CD4-positive, alpha-beta T cell (primary cell): ENCODE measurements at places on chromosomes 1 and 21.
A peak's percentile ranks its signal among the peaks of the same experiment; 100 is the strongest.

- H3K27me3 ChIP-seq, result no peaks in the 10 kb centered on the region
- no peaks in the 10 kb centered on the region for H3K4me1 ChIP-seq
- no peak for DNase-seq
- no peak overlapping the region for H3K4me3 ChIP-seq
- no peak overlapping the region for H3K27ac ChIP-seq
Observed at GRCh38 chr1:73914951-73915350, 283.0 kb downstream of the LRRIQ3 start.

DNA sequence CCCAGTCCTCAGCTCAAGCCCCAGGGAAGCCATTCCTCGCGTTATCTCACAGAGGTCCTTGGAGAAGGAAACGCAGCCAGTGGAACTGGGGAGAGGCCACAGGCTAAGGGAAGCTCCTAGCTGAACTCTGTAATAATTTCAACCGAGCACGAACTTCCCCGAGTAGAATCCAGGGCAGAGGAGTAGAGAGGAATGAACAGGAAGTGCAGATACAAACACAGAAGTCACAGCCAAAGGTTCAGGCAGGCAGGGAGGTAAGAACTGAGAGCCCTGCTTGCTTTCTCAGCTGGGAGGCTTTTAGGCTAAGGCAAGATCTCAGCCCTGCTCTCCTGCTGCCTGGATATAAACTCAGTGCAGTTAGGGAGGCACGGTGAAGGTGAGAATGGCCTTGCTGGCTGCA, 23.7 kb downstream of the WARS2 start:
- H3K4me1 ChIP-seq, result no peaks in the 10 kb centered on the region
- no peaks in the 10 kb centered on the region for H3K27me3 ChIP-seq
- DNase-seq, result no peak
- no peaks in the 10 kb centered on the region for H3K36me3 ChIP-seq
- H3K4me3 ChIP-seq, result no peak overlapping the region

- H3K4me1 ChIP-seq, result no peaks in the 10 kb centered on the region
- H3K27me3 ChIP-seq, result no peaks in the 10 kb centered on the region
- H3K36me3 ChIP-seq, result no peaks in the 10 kb centered on the region
- H3K4me3 ChIP-seq, result no peak overlapping the region
- no peak for DNase-seq
Observed at GRCh38 chr1:246418565-246419312, 88.3 kb downstream of the SMYD3 start.

GRCh38 chr21:28454564-28455252, 538.0 kb downstream of the LTN1 start:
- no peak overlapping the region for H3K4me3 ChIP-seq
- no peak overlapping the region for H3K27ac ChIP-seq
- no peaks in the 10 kb centered on the region for H3K4me1 ChIP-seq
- no peaks in the 10 kb centered on the region for H3K27me3 ChIP-seq
- no peaks in the 10 kb centered on the region for H3K36me3 ChIP-seq

GRCh38 chr1:41936107-41936506, 17.4 kb upstream of the HIVEP3 start:
- H3K27ac ChIP-seq, result no peak overlapping the region
- no peaks in the 10 kb centered on the region for H3K4me1 ChIP-seq
- H3K4me3 ChIP-seq, result no peak overlapping the region
- H3K36me3 ChIP-seq, result no peaks in the 10 kb centered on the region
- no peaks in the 10 kb centered on the region for H3K27me3 ChIP-seq

- DNase-seq, result no peak
- H3K4me3 ChIP-seq, result no peak overlapping the region
- H3K4me1 ChIP-seq, result no peaks in the 10 kb centered on the region
- no peak overlapping the region for H3K27ac ChIP-seq
Observed at GRCh38 chr1:57024855-57025254, 59.0 kb upstream of the C8B start.

DNA sequence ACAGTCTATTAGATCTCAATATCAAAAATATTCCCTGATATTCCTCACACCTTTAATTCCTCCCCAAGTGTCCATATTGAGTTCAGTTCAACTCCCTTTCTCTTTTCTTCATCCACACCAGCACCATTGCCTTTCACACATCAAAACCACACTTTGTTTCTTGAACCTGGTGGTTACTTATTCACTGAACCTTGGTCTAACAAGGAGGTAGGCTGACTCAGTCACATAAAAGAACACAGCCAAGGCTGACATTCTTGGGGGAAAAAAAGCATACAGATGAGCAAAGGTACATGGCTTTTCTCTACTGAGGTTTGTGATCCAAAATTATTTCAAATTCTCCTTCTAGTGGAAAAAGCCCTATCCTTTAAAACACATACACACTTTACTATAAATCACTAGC, 131.7 kb upstream of the USH2A start:
- no peaks in the 10 kb centered on the region for H3K36me3 ChIP-seq
- H3K4me1 ChIP-seq, result no peaks in the 10 kb centered on the region
- no peak overlapping the region for H3K4me3 ChIP-seq
- no peak overlapping the region for H3K27ac ChIP-seq
- no peaks in the 10 kb centered on the region for H3K27me3 ChIP-seq

DNA sequence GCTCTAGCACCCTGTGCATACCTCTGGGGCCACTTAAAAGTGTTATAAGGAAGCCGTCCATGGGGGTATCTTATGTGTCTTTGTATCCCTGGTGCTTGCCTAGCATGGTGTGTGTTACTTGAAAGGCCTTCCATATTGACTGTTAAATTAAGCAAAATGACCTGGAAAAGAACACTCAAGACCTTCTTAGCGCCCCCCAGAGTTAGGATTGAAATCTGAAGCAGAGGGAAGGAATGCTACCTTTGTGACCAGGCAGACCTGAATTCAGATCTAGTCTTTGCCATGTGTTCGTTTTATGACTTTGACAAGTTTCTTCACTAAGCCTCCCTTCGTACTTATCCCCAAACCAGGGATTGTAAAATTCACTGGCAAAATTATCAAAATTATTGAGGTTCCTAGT, 59.9 kb downstream of the SLC22A15 start:
- H3K27ac ChIP-seq, result no peak overlapping the region
- no peak for DNase-seq
- no peaks in the 10 kb centered on the region for H3K36me3 ChIP-seq

- H3K4me1 ChIP-seq, result no peaks in the 10 kb centered on the region
- no peaks in the 10 kb centered on the region for H3K27me3 ChIP-seq
- no peak overlapping the region for H3K27ac ChIP-seq
- no peaks in the 10 kb centered on the region for H3K36me3 ChIP-seq
- no peak overlapping the region for H3K4me3 ChIP-seq
Observed at GRCh38 chr1:177571076-177571475, 398.8 kb downstream of the SEC16B start.

DNA sequence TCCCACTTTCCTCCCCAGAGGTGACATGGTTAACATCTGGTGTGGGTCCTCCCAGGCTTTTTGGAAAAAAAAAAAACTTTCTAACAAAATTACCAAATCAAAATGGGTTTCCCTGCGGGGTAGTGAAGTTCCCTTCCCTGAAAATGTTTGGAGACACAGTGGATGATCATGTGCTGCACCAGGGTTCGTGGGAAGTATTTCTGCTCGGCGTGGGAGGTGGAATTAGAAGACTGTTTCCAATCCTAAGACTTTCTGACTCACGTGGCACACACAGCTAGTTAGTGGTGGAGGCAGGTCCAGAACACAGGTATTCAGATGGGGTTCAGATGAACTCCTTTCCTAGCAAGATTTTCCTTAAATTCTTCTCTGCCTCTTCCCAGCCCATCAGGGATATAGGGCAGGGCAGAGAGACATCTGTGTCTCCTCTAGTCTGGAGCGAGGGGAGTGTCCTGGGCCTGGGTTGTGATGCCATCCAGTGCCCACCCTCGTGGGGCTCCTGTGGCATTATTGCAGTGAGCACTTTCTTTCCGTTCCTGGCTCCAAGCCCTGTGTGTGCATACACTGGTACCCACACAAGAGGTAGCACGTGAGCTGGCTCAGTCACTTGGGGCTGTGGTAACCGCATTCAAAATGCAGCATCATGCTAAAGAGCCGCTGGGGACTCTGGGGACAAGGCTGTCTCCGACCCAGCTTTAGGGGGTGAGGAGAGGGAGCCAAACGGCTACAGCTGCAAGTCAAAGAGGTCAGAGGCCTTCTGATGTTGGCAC, 27.5 kb downstream of the KCNC4 start:
- no peaks in the 10 kb centered on the region for H3K4me1 ChIP-seq
- H3K27me3 ChIP-seq, result no peaks in the 10 kb centered on the region
- H3K36me3 ChIP-seq, result no peaks in the 10 kb centered on the region
- no peak overlapping the region for H3K4me3 ChIP-seq
- no peak for DNase-seq

- H3K27me3 ChIP-seq, result no peaks in the 10 kb centered on the region
- no peak overlapping the region for H3K4me3 ChIP-seq
- no peaks in the 10 kb centered on the region for H3K4me1 ChIP-seq
- H3K27ac ChIP-seq, result no peak overlapping the region
- H3K36me3 ChIP-seq, result no peaks in the 10 kb centered on the region
- DNase-seq, result no peak
Observed at GRCh38 chr1:118075116-118075515, 109.9 kb downstream of the SPAG17 start.

GRCh38 chr1:224921354-224921753, 8.1 kb upstream of the DNAH14 start:
- H3K36me3 ChIP-seq, result no peaks in the 10 kb centered on the region
- peaks cover 5% of the 10 kb centered on the region for H3K27me3 ChIP-seq
- H3K4me1 ChIP-seq, result no peaks in the 10 kb centered on the region

GRCh38 chr1:225602590-225603206, 50.2 kb downstream of the ENAH start:
- no peaks in the 10 kb centered on the region for H3K36me3 ChIP-seq
- H3K4me3 ChIP-seq, result no peak overlapping the region
- H3K27me3 ChIP-seq, result no peaks in the 10 kb centered on the region

- H3K4me1 ChIP-seq, result peaks cover 9% of the 10 kb centered on the region
- no peaks in the 10 kb centered on the region for H3K27me3 ChIP-seq
- DNase-seq, result no peak
- no peak overlapping the region for H3K4me3 ChIP-seq
- H3K27ac ChIP-seq, result no peak overlapping the region
- no peaks in the 10 kb centered on the region for H3K36me3 ChIP-seq
Observed at GRCh38 chr1:8821084-8821483, 3.6 kb upstream of the RERE start.

- no peaks in the 10 kb centered on the region for H3K27me3 ChIP-seq
- no peaks in the 10 kb centered on the region for H3K4me1 ChIP-seq
Observed at GRCh38 chr21:27756191-27756590, 789.3 kb upstream of the ADAMTS5 start.

- H3K27me3 ChIP-seq, result no peaks in the 10 kb centered on the region
- peak; percentile 26 for DNase-seq
- H3K4me1 ChIP-seq, result peaks cover 25% of the 10 kb centered on the region
- H3K27ac ChIP-seq, result no peak overlapping the region
Observed at GRCh38 chr1:16204634-16205333, 7.7 kb downstream of the ARHGEF19 start.

DNA sequence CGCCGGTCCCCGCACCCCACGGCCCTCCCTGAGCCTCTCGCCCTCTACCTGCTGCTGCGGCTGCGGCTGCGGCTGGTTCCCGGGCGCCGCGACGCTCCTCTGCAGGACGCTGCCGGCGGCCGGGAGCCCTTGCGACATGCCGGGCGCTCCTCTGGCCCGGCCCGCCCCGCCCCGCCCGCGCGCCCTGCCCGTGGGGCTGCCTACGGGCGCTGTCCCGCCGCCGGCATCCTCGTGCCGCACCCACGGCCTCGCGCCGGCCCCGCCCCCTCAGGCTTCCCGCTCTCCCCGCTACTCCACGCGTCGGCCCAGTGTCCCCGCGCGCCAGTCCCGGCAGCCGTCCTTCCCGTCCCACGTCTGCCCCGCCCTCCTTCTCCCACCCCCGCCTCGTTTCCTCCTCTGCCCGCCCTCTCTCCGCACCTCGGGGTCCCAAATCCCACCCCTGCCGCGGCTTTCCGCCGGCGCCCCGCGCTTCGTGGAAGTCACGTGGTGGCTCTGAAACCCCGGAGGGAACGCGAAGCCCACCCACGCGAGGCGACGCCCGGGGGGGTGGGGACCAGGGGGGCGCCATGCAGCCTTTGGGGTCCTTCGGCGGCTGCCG, at the start of gene BATF3:
Gene BATF3 (minus strand): TSS at position 216 of the 598 bp plus-strand sequence. CDS start 78 bp downstream, at position 138.
- no peaks in the 10 kb centered on the region for H3K27me3 ChIP-seq
- H3K4me1 ChIP-seq, result peaks cover 34% of the 10 kb centered on the region
- H3K27ac ChIP-seq, result peak within 1 kb of the TSS; percentile 46
- peak within 1 kb of the TSS; percentile 72 for H3K4me3 ChIP-seq

DNA sequence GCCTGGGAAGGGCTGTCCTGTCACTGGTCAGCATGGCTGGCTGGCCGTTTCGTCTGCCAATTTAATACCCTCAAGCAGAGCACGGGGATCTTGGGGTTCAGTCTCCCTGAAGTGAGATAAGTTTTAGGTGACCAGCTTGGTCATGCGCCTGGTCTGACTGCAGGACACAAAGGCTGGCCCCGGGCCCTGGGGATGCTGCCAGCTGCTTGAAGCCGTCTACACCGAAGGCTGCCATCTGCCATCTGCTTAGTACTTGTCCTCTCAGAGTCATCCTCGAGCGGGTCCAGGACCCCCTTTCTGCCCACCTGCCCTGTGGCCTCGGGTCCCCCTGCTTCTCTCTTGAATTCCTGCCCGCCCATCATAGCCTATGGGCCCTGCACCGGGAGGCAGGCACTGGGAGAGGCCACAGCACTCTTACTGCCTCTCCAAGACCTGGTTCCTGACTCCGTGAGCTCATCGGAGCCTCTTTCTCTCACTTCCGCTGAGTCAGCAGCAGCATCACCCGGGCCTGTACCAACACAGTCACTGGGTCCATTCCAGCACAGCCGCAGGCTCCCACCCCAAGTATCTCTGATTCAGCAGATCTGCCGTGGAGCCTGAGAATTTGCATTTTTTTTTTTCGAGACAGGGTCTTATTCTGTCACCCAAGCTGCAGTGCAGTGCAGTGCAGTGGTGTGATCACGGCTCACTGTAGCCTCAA, 7.0 kb downstream of the FBLIM1 start:
- no peak overlapping the region for H3K27ac ChIP-seq
- H3K4me3 ChIP-seq, result no peak overlapping the region
- peaks cover 11% of the 10 kb centered on the region for H3K27me3 ChIP-seq

DNA sequence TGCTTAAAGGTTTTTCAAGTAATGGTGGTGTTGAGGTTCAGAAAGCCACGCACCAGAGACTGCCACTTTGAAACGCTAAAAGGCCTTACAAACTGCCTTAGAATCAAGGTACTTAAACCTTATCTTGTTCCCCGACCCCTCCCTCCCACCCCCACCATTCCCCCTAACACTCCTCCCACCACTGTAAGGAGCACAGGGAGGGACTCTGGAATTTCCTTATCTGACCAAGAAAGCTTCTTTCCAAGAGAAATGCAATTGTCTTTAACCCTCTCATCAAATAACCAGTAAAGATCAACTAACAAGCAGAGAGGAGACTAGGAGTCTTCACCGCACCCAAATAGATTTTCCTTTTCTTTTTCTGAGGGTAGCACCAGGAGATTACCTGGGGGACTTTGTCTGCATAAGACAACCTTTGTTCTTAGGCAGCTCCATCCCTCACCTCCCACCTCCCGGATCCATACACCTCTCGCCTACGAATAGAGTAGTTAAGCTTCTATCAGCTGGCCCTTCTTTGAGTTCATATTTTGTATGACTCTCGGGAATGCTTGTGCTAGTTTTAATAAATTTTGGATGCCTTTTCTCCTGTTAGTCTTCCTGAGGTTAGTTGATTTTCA, 137.7 kb upstream of the ADGRL2 start:
- no peak overlapping the region for H3K4me3 ChIP-seq
- H3K36me3 ChIP-seq, result no peaks in the 10 kb centered on the region
- no peaks in the 10 kb centered on the region for H3K4me1 ChIP-seq
- no peak overlapping the region for H3K27ac ChIP-seq

- no peak overlapping the region for H3K4me3 ChIP-seq
- H3K27ac ChIP-seq, result no peak overlapping the region
- no peaks in the 10 kb centered on the region for H3K4me1 ChIP-seq
- peaks cover 7% of the 10 kb centered on the region for H3K27me3 ChIP-seq
- DNase-seq, result no peak
Observed at GRCh38 chr1:90763930-90764329, 46.8 kb upstream of the BARHL2 start.

- H3K4me3 ChIP-seq, result no peak overlapping the region
- no peak overlapping the region for H3K27ac ChIP-seq
- H3K27me3 ChIP-seq, result no peaks in the 10 kb centered on the region
- DNase-seq, result no peak
Observed at GRCh38 chr21:17402937-17403336, 109.9 kb upstream of the CXADR start.
